ENCODE measurements at places on chromosomes 4 and X. TPM values are rescaled to one million over a fixed set of nuclear protein-coding genes. Genes with fewer than 3 reads are reported as not detected.

Gene GABRQ
- total RNA-seq = 1.3 TPM

Gene SLC26A1
- 6.3 TPM for total RNA-seq

Gene MAGEA6
- total RNA-seq = not detected

Gene ODAPH
- total RNA-seq = not detected

Gene STATH
- not detected for total RNA-seq

Measured in parietal lobe (tissue), 2 donors.